H7 (cell line): ENCODE measurements at places on chromosomes 6 and 20. TPM values are rescaled to one million over a fixed set of nuclear protein-coding genes. Genes with fewer than 3 reads are reported as not detected.
A peak's percentile ranks its signal among the peaks of the same experiment; 100 is the strongest.

DNA sequence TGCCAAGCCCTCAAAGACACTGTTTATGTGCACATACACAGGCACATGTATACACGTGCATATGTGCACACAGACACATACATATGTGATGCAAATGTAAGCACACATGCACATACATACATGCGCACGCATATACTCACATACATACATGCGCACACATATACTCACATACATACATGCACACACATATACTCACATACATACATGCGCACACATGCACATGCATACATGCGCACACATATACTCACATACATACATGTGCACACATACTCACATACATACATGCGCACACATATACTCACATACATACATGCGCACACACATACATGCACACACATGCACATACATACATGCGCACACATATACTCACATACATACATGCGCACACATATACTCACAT, 20.5 kb upstream of the FOXQ1 start:
- DNase-seq: no peak

- no peak for DNase-seq
These were observed 154.0 kb upstream of the KCNG1 start for GRCh38 chr20:51176876-51177275.

- DNase-seq: no peak
These were observed 26.1 kb upstream of the SH3BGRL2 start for GRCh38 chr6:79605061-79605460.

- no peak for DNase-seq
These were observed 1.1 kb upstream of the LSM14B start for GRCh38 chr20:62120990-62121775.

DNA sequence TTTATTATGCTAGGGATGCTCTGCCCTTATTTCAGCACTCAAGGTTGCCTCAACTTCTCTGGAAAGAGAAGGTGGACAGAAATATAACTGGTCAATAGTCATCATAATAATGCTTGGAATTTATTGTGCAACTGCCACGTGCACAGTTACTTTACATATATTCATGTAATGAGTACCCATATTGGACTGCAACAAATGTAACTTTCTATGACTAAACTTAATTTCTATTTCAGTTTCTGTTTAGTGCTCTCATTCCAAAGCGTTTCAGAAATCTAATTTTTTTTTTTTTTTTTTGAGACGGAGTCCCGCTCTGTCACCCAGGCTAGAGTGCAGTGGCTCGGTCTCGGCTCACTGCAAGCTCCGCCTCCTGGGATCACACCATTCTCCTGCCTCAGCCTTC, 28.3 kb upstream of the CD83 start:
- DNase-seq: no peak

DNA sequence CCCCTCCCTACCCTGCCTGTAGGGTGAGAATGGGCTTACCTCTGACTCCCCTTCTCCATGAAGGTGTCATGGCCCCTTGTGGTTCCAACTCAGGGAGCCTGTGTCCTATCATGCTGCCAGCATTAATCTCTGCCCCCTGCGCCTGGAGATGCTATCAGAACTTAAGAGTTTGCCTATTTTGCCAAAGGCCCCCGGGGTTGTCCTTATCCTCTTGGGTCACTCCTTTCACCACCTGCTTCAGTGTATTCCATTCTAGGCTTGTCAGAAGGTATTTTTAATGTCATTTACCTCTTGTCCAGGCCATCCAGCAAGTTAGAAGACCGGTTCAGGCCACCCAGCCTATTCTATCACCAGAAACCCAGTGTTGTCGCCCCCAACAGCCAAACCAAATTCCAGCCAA, 10.5 kb downstream of the RRBP1 start:
- no peak for DNase-seq

- DNase-seq: no peak
These were observed 40.6 kb downstream of the GCNT2 start for GRCh38 chr6:10561611-10562199.

GRCh38 chr6:136895901-136896300, 26.2 kb upstream of the SLC35D3 start:
- DNase-seq: no peak

DNA sequence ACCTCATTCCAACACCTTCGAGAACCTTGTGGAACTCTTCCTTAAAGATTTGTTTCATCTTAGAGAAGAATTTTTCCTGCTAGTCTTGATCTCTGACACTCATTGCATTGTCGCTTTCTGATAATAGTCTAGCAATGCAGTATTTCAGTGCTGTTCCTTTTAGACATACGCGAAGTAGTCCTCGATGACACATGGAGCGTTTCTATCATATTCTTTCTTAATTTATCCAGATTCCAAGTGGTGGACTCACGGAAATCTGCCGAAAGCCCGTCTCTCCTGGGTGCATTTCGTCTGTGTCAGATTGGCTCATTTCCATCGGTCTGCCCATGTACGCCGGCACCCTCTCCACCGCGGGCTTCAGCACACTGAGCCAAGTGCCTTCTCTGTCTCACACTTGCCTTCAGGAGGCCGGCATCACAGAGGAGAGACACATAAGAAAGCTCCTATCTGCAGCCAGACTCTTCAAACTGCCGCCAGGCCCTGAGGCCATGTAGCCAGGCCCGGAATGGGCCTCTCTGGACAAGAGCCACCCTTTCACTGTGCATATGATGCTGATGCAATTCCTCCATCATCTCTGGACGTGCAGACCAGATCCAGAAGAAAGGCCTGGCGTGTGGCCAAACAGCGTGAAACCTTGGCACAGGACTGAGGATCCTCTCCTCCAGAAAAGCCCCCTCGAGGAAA, 198.6 kb upstream of the UST start:
- DNase-seq: no peak

GRCh38 chr6:34484899-34485298, 19.0 kb downstream of the PACSIN1 start:
- DNase-seq: peak; percentile 61

DNA sequence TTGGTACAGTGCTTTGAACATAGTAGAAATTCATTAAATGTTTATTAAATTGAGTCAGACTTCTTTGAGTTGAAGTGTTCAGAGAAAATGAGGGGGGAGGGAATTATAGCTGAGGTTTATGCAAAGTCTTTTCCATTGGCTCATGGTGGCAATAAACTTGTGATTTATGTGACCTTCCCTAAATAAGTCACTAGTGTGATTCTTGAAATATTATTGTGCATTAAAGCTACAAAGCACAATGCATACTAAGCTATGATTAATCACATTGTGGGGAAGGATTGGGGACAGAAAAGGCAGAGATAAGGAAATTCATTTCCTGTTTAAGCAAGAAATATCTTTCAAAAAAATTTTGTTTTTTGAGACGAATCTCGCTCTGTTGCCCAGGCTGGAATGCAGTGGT, 877.5 kb downstream of the TFAP2A start:
- no peak for DNase-seq

GRCh38 chr20:53080969-53081871, 109.1 kb downstream of the TSHZ2 start:
- DNase-seq: peak; percentile 6

GRCh38 chr20:39795401-39796272, 833.5 kb downstream of the DHX35 start:
- no peak for DNase-seq

GRCh38 chr20:44959638-44960102, 527 bp downstream of the TOMM34 start:
- DNase-seq: peak; percentile 44

DNA sequence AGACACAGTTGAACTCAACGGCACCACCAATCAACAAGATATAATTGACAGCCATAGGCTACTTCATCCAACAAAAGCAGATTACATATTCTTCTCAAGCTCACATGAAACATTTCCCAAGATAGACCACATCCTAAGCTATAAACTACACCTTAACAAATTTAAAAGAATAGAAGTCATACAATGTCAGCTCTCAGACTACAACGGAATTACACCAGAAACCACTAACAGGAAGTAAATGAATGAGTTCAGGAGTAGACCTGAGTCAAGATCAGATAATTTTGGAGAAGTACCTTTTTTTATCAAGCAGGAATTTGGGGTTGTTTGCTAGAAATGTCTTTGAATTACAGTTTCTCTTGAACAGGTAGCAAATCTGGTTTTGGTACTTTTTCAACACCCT, 237.8 kb downstream of the TBX18 start:
- no peak for DNase-seq

- no peak for DNase-seq
These were observed 11.2 kb upstream of the TAGAP start for GRCh38 chr6:159056003-159056402.

- DNase-seq: no peak
These were observed 13.6 kb upstream of the IBTK start for GRCh38 chr6:82260997-82261732.

- DNase-seq: no peak
These were observed 42.0 kb downstream of the THEMIS start for GRCh38 chr6:127858727-127859391.

- DNase-seq: peak; percentile 78
These were observed 34.5 kb downstream of the HLA-A start for GRCh38 chr6:29976588-29977424.

- DNase-seq: no peak
These were observed 125.6 kb downstream of the CDC5L start for GRCh38 chr6:44512868-44513741.

GRCh38 chr6:92329208-92329847, 1090.0 kb downstream of the EPHA7 start:
- no peak for DNase-seq

GRCh38 chr6:43773050-43773979, 3.3 kb downstream of the VEGFA start:
- DNase-seq: peak; percentile 90

GRCh38 chr6:3820563-3820962, 28.6 kb upstream of the FAM50B start:
- DNase-seq: no peak

- no peak for DNase-seq
These were observed 124.2 kb upstream of the FAM83B start for GRCh38 chr6:54722328-54722727.

DNA sequence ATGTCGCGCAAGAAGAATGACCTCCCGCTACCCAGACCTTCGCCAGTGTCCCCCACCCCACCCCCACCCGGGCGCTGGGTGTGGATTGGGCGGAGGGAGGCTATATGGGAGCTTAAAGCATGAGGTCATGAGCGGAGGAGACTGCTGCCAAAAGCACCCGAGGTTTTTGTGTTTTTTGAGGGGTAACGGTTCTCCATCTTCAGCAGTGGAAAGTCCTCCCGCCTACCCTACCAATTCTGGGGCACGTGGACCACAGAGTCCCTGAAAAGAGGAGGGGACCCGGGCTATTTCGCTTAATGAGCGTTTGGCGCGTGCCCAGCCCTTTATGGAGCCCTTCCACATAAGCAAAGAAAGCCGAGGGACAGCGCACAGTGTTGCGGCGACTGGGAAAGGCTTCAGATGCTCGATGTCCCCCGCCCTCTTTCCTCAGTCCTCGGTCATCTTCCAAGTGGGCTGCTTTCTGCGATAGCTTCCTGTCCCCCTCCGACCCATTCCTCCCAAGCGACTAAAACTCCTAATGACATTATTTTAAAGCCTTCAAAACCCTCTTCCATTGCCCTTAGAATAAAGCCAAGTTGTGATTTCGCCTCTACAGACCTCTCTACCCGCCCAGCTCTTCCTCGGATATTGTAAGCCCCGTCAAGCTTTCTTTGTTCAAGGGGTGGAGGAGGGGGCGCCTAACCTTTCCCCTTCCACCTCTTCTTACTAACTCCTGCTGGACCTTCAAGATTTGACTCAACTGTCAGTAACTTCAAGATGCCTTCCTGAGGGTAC, 2.1 kb upstream of the TRERF1 start:
- DNase-seq: peak; percentile 50

DNA sequence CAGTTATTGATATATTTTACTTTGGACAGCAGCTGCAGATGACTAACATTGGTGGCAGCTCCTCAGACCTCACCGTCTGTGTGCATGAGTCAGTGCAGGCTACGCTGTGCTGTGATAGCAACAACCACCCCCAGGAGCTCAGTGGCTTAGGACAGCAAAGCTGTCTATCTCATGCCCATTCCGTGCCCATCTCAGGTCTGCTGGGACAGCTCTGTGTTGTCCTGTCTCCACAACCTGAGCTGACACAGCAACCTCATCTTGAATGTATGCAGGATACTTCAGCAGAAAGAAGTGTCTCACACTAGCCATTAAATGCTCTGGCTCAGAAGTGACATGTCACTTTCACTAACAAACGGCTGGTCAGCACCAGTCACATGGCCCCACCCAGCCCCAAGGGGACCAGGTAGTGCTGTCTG, 47.7 kb downstream of the BANF2 start:
- no peak for DNase-seq

- DNase-seq: no peak
These were observed 69.5 kb downstream of the CYP39A1 start for GRCh38 chr6:46583081-46583480.

DNA sequence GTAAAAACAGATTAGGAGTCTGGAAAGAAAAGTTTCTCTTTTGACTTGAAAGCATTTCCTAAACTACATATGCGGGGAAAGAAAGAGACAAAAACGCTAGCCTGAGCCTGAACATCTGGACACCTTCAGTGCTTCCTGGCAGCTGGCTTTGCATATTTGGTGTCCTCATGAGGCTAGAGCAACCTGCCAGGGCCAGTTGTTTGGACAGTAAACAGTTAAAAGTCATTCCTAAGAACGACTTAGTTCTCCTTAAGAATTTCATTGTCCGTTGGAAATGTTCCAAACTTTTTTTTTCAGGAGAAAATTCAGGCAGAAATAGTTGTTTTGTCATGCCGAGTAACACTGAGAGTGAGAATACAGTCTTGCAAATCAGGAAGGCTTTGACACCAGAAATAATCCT, 199.8 kb downstream of the SMOC2 start:
- no peak for DNase-seq

- DNase-seq: no peak
These were observed 15.8 kb upstream of the PPP1R16B start for GRCh38 chr20:38789503-38790199.

AGER gene
- 2.2 and 2.8 TPM in 2 replicates for total RNA-seq

ARID1B gene
- total RNA-seq: 20.9 and 27.8 TPM in 2 replicates

CFB gene
- not detected in 2 replicates for total RNA-seq

PAK5 gene
- 0.03 and 0.22 TPM in 2 replicates for total RNA-seq

ZNF512B gene
- total RNA-seq: 13.3 and 15.5 TPM in 2 replicates

CASP8AP2 gene
- total RNA-seq: 11.3 and 20.2 TPM in 2 replicates

BNIP5 gene
- not detected in 2 replicates for total RNA-seq

SUMO4 gene
- total RNA-seq: 0.48 and 0.87 TPM in 2 replicates

POM121L2 gene
- total RNA-seq: 0.03 TPM in 1 of 2 replicates, not detected in the other

MRPS26 gene
- 133 and 141 TPM in 2 replicates for total RNA-seq

ABHD16B gene
- not detected in 2 replicates for total RNA-seq

SRSF12 gene
- 2.1 and 3.7 TPM in 2 replicates for total RNA-seq

TMEM244 gene
- not detected in 2 replicates for total RNA-seq

COL9A1 gene
- total RNA-seq: 2.5 and 4.7 TPM in 2 replicates

VGLL2 gene
- total RNA-seq: not detected in 2 replicates

SPATS1 gene
- total RNA-seq: not detected in 2 replicates

ASIP gene
- total RNA-seq: not detected in 2 replicates

WFDC12 gene
- not detected in 2 replicates for total RNA-seq

FAXC gene
- 4.7 and 7.4 TPM in 2 replicates for total RNA-seq
